Left cardiac atrium (tissue), 4 donors: ENCODE measurements at places on chromosomes 4 and X. TPM values are rescaled to one million over a fixed set of nuclear protein-coding genes. Genes with fewer than 3 reads are reported as not detected.

The ING2 gene
- 6.2 TPM for total RNA-seq

The LRCH2 gene
- 5.2 TPM for total RNA-seq

- no peak for DNase-seq
These were observed 10.2 kb upstream of the CXCL13 start for GRCh38 chr4:77595364-77595973.

GRCh38 chr4:75675004-75675531 is 1.9 kb upstream of the G3BP2 start:
- no peak for DNase-seq

DNA sequence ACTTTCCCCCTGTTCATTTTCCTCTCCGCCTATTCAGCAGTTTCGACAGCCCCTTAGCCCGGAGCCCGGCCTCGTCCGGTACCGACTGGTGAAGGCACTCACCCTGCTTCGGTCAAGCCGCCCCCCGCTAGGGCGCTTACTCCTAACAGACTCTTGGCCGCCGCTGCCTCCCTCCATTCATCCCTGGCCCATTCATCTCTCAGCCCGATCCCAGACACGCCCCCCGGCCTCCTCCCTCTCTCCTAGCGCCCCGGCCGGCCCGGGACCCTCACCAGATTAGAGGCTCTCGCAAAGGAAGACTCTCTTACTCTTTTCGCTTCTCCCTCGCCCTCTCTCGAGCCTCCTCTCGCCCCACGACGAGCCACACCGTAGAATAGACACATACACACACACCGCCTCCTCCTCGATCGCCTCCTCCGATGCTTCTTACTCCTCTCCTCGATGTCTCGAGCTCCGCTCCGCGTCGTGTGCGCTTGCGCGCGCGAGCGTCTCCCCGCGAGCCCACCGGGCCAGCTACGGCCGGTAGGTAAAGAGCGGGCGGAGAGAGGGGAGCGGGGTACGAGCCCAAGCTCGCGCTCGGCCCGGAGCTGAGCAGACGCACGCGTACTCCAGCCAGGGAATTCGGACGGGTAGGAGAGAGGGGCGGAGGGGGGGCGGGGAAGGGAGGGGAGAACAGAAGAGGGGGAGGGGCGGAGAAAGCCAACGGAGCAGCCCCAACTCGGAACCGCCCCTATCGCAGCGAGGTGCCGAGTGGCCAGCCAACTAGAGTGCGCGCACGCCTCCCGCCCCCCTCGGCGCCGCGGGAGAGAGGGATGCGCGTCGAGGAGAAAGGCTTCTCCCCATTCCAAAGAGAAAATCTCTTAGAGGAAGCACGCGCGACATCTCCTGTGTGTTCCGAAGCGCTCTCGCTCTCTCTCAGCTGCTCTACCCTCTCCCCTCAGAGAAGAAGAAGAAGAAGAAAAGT is at the start of gene WNK3:
Gene WNK3 (minus strand): TSS at position 633 of the 964 bp plus-strand sequence.
- DNase-seq, result peak; percentile 85

GRCh38 chr4:149211876-149212275 is 603.8 kb downstream of the IQCM start:
- DNase-seq, result no peak

GRCh38 chrX:12901486-12901885 is 4.9 kb upstream of the TLR8 start:
- peak; percentile 59 for DNase-seq

- no peak for DNase-seq
These were observed 207.9 kb downstream of the FRAS1 start for GRCh38 chr4:78265006-78265405.
